ENCODE measurements at places on chromosomes 2 and 18.

DNA sequence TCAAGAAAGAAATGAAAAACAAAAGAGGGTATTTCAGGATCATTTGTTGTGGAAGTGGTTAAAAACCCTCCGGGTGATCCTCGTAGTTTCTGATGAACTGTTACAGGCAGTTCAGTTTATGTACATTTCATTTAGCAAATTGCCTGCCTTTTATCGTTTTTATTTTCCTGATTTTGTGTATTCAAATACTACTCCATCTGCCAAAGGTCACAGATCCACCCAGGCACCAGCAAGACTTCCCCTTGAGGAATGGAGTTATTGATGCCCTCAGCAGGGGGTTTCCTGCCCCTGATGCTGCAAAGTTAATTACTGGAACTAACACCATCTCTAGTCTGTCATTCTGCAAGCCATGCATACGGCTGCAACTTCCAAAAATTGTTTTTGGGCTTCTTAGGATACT, 641.9 kb downstream of the SLC4A3 start:
- DNase-seq, result peak; percentile 0

DNA sequence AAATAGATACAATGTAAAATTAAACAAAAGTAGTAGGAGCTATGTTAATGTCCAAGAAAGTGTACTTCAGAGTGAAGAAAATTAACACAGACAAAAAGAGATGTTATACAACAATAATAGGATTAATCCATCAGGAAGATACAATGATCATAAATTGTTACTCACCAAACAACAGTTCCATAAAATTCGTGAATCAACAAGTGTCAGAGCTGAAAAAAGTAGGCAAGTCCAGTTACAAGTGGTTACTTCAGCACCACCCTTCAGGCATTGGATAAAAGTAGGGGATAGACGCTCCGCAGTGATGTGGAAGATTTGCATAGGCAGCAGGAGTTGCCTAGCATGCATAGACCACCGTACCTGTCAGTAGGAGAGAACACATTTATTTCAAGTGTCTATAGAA, 77.8 kb downstream of the ATP9B start:
- no peak for DNase-seq

- DNase-seq, result peak; percentile 62
Measured at GRCh38 chr18:68735483-68736343, 20.8 kb upstream of the TMX3 start.

DNA sequence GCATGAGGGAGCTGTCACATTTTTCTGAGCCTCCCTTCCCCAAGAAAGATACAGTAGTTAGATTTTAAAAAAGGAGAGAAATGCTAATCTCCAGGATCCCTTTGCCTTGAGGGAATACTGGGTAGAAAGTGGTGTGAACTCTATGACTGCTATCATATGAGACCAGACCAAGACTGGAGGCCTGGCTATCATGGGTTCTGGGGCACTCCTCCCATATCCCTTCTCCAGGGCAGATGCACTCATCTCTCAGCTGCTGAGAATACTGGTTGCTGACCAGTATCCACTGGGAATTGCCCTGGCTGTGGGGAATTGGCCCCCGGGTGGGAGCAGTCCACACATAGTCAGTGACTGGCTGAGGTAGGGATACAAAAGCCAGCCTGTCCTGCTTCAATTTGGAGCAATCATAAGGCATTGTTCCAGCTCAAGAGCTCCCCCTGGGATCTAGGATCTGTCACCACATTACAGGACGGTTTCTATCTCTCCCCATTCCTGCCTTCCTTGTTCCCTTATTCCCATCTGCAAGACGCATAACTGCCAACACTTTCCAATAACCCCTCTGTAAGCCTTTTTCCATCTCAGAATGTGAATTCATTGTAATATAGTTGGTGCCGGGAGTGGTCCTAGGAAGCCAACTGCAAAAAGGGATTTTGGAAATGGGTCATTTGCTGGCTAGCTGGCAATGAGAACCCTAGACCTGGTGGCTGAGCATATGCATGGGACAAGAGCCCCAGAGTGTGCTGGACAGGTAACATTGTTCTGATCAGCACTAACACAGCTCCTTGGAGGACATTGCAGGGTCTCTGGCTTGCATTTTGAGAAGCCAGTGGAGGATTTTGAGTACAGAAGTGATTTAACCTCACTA, 35.4 kb upstream of the REEP1 start:
- no peak for DNase-seq

DNA sequence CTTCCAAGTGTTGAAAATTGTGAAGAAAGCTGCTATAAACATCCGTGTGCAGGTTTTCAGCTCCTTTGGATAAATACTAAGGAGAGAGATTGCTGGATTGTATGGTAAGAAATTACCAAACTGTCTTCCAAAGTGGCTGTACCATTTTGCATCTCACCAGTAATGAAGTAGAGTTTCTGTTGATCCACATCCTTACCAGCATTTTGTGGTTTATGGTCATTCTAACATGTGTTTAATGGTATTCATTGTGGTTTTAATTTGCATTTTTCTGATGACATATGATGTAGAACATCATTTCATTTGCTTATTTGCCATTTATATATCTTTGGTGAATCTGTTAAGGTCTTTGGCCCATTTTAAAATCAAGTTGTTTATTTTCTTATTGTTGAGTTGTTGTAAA, 260.7 kb downstream of the SPAG16 start:
- no peak for DNase-seq

DNA sequence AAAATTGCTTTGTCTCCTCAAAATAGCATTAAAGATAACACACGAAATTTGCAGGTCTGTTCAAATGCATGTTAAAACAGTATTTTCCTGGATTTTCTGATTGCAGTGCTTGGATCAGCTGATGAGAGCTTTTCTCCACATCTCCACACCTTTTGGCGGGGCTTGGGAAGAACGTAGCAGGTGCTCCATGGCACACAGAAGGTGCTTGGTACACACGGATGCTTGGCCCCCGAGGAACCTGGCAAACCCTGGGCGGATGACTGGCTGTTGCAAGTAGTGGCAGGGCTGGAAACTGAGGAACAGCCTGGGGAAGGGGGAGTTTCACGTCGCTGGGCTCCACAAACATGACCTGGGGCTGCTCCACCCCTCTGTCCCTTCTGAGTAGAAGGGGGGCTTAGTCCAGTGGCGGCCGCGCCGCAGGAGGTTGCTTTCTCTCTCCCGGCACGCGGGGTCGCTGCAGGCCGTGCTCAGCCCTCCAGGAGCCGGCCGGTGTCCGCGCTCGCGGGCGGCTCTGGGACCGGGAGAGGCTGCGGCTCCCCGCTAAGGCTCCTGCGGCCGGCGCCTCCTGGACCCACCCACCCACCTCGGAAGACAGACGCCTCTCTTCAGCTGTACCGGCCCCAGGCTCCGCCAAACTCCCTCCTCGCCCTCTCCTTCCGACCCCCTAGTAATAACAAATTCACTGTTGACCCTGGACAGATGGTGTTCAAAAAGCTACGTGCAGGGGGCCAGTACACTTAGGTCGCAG, 69.3 kb downstream of the MARCO start:
- DNase-seq, result peak; percentile 26

GRCh38 chr2:99507937-99508818, 18.4 kb upstream of the REV1 start:
- DNase-seq, result peak; percentile 97

GRCh38 chr2:149167001-149167780, 128.7 kb downstream of the LYPD6B start:
- no peak for DNase-seq

- no peak for DNase-seq
Measured at GRCh38 chr18:60060026-60060425, 160.2 kb downstream of the PMAIP1 start.

DNA sequence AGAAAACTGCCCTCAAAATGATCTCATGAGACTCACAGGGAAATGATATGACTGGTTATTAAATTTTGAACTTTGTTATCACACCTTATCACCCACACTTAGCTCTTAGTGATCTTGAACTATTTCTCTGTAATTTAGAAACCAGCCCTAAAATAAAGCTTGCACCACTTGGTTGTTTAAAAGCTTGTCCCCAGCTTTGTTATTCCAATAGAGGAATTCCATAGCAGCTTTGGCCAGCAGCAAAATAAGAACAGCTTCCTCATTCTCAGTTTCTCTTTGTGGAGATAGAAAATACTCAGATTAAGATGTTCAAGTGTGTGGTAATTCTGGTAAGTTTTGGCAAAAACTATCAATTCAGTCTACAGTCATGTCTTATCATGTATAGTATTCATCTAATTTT, 54.4 kb upstream of the CCDC68 start:
- no peak for DNase-seq

- no peak for DNase-seq
Measured at GRCh38 chr2:176445956-176446355, 176.7 kb downstream of the MTX2 start.

- no peak for DNase-seq
Measured at GRCh38 chr2:237306083-237306786, 107.7 kb downstream of the COL6A3 start.

GRCh38 chr2:241967467-241968144, 98.1 kb downstream of the RTP5 start:
- DNase-seq, result no peak

DNA sequence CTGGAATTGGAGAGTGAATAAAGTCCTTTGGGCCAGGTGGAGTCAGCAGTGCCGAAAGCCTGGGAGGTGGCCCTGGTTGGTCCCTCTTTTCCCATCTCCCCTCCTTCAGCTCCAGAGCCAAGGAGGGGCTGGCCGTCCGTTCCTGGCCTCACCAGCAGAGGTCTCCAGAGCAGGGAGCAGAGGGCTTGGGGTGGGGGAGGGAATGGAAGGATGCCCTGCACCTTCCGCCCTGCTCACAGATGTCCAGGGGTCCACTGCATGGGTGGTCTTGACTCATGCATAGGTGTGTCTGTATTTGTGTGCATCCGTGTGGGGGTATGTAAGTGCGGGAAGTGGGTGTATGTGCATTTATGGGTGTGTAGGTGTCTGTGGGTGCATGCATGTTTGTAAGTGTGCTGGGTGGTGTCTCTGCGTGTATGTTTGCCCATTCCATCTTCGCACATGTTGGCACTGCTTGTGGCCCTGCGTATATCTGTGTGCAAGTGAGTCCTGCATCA, 201.8 kb downstream of the ZFP36L2 start:
- peak; percentile 21 for DNase-seq

DNA sequence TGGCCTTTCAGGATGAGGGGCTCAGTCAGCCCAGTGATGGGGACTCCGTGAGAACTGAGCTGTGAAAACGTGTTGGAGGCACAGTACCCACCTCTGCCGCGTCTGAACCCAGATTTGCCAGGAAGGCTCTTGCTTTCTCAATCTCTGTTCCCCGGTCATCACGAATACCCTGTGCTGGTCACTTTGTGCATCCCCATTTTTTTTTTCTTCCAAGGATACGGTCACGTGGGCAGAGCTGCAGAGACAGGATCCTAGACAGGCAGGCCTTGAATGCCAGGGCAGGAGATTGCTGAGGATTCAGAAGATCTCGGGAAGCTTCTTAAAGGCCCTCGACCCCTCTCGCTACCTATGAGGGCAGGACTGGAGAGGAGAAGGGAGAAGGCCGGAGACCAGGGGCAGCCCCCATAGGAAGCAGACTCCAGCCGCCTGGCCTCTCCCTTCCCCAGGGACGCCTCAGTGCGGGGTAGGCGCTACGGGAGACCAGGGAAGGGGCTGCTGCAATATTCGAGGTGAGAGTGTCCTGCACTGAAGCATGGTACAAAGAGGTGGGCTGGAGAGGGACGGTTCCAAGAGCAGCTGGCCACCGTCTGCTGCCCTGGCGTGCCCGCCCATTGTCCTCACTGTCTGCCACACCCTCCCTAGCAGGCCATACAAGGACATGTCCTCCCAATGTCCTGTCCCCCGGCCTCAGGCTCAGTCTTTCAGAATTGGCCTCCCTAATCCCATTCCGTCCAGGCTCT, 29.0 kb upstream of the TAF1B start:
- DNase-seq, result peak; percentile 27

- DNase-seq, result no peak
Measured at GRCh38 chr2:149296031-149296430, 34.4 kb upstream of the LYPD6 start.

DNA sequence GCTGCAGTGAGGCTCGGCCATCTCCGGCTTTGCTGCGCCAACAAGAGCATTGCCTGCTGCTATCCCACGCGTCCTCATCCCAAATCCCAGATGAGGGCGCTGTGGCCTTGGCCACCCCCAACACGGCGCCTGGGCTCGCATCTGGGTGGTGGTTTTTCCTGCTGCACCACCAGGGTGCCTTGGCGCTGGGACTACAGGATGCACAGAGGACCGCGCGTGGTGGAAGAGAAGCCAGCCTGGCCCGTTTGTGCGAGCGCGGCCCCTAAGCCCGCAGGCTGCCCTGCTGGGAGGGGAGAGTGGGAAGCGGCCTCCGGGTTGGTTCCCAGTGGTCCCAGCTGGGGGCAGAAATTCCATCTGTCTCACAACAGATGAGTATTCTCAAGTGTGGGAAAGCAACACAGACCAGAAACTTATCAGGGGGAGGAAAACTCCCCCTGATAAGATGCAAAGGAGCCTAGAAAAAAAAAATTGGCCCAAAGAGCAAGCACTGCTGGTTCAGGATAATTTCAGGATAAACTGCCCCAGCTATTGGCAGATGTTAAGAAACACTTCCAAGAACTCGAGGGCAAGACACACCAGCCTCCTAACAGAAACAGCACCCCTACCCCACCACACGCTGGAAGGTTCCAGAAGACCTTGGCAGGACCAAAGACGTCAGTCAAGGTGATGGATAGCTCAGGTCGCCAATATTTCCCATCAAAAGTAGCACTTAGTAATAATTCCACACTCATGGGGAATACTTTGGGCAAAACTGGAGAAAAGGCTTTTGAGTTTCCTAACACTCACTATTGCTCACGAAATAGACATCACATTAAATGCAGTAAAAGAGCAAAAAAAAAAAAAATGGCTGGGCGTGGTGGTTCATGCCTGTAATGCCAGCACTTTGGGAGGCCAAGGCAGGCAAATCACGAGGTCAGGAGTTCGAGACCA, 152.1 kb downstream of the PXDN start:
- peak; percentile 14 for DNase-seq

DNA sequence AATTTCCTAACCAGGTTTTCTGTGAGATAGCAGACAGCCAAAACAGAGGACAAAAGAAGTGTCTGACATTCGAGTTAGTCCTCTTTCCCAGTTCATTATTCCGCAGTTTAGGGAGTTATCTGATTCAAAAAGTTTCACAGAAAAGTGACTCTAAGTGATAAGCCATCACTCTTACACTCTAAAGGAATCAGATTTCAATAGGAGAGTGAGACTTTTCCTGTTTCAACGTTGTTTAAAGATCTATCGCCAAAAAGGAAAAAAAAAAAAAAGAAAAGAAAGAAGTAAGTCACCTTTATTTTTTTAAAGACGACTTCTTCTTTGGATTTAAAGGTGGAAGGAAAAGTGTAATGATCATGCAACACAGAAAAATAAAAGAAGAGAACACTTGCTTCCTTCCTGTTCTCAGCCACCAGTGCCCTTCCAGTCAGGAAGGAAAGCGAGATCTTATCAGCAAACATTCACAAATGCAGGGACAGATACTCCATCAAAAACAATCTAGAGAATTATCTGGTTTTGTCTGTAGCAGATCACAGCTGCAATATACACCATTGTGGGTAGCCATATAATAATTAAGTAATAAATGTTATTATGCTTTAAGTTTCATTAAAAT, 49.8 kb downstream of the TFPI start:
- no peak for DNase-seq

All from NCI-H1092 treated with DMSO at 0.1 percent for 48 hours (cell line).